EH (cell line): ENCODE measurements at places on chromosomes 11 and 22.
A peak's percentile ranks its signal among the peaks of the same experiment; 100 is the strongest.

GRCh38 chr22:33756508-33756949 lies 163.7 kb downstream of the LARGE1 start:
- DNase-seq: no peak

DNA sequence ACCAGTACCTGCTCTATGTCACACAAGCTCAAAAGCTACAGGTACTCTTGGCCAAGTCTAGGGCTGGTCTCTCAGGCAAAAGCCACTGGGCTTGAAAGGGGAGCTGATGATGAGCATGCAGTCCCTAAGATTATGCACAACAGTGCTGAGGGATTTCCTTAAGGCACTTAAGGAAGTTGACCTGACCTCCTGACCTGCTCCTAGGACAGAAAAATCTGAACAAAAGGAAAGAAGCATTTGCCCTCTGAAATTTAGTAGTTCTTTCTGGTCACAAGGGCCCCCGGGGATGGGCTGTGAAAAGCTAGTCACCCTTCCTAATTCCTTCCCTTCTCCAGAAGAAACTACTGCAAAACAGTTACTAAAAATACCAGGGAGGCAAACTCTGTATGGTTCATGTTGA lies 83.6 kb upstream of the PHOX2A start:
- no peak for DNase-seq

- no peak for DNase-seq
These were observed 564.5 kb downstream of the DLG2 start for GRCh38 chr11:85062659-85063058.

- peak; percentile 13 for DNase-seq
These were observed 24.1 kb downstream of the FDX1 start for GRCh38 chr11:110453684-110454354.

DNA sequence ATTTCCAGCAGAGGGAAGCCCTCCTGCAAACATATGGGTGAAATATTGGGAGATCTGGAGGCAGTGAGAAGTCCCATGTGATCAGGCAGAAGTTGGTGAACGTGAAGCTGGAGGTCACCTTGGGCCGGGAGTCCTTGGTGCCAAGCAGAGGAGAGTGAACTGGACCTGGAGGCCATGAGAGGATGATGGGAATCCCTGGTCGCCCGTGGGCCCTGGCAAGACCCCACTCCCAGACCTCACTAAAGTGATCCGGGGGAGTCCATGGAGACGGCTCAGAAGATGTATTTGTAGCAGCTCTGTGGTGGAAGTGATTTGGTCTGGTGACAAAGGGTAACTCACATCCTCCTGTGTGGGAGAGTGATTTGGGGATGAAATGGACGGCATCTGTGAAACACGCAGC lies 71.0 kb downstream of the ARHGAP8 start:
- no peak for DNase-seq

GRCh38 chr11:96412761-96413381 lies 23.1 kb downstream of the JRKL start:
- DNase-seq: no peak

DNA sequence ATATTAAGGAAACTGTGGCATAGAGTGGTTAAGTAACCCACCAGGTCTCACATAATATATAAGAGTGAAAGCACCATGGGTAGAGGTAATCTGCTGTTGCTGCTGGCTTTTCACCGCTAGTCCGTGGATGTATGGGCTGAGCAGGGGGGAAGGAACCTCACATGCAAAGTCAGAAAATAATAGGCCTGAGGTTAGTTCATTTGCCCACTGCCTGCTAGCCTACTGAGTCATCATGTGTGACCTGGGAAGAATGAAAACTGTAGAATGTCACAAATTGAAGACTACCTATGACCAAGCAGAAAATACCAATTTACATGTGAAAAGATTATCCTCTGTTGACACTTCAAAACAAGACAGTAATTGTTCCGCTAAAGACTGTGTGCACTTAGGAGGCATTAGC lies 560.1 kb upstream of the FAT3 start:
- no peak for DNase-seq

GRCh38 chr22:33188326-33188725 lies 130.1 kb upstream of the SYN3 start:
- no peak for DNase-seq

GRCh38 chr22:22009661-22010060 lies 27.1 kb upstream of the TOP3B start:
- no peak for DNase-seq

DNA sequence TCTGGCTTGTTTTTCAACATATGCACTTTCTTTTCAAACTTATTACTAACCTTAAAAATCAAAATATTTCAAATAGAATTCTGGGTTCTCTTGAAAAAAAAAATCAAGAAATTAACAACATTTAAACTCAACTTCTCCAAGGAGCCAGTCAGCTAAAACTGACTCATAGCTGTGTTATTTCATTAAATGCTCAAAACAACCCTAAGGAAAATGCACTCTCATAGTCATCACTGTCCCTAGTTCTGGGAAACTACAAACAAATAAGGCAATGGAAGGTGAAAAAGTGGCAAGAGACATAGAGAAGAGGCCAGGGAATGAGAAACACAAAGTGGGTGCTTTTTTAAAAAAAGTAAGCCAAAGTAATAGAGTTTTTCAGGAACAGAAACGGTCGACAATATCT lies 4.1 kb upstream of the ARHGAP20 start:
- peak; percentile 65 for DNase-seq

DNA sequence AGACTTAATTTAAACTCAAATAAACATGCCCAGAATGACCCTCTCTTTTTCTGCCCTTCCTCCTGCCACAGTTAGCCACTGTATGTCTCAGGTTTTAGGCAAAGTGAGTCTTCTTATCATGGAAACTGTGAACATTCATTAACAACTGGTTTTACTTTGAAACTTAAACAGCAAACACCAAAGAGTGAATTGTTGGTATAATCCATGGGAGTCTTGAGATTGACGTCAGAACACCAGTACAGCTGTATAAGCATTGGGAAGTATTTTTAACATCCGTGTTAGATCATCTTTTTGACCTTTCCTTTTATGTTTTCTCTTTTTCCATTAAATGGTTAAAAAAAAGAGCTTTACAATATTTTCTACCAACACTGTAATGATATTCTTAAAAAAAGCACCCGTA lies 38.9 kb downstream of the ARHGEF12 start:
- DNase-seq: no peak

DNA sequence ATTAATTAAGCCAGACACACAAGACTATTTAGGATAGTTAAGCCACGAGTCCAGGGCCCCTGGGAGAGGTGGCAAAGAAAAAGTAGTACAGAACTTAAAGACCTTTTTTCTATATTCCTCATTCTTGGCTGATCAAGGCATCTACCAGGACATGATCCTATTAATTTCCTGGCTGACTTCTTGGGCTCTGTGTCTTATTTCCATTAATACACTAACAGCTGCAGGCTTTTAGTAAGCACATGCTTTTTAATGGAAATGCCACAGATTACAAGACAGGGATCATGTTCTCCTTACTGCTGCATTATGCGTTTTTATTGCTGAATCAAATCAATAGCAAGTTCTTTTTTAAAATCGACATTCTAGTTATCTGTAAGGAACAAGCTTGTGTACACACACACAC lies 35.2 kb downstream of the BTG4 start:
- DNase-seq: no peak

GRCh38 chr22:22547692-22548300 lies 11.3 kb downstream of the PRAME start:
- DNase-seq: no peak

DNA sequence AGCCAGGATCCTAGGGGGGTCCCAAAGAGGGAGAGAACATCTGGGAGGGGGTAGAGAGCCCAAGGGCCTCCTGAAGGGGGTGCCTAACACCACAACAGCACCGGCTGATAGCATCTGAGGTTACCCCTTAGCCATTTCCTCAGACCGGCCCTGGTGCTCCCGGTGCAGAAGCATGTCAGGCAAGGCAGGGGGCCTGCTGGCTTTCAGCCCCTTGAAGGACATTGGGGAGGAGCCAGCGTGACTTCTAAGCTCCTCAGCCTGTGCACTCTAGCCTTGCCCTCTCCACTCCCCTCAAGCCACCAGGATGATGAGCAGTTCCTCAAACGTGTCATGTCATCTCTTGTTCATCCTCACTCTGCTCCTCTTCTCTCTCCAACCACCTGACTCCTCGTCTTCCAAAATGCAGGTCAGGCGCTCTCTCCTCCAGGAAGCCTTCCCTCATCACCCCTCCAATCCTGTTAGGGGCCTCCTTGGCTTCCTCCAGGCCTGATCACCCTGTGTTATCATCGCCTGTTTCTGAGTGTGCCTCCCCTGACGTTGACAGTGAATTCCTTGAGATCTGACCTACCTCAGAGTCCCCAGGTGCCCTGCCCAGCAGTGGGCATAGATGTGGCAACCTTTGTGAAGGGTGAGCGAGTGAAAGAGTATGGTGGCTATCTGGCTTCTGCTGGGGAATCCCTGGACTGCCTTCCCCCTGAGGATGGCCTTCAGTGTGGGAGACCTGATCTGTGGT lies 6.1 kb downstream of the P2RY2 start:
- no peak for DNase-seq

GRCh38 chr11:35531246-35531645 lies 5.8 kb upstream of the PAMR1 start:
- peak; percentile 59 for DNase-seq

GRCh38 chr11:8265681-8266241 lies 2.1 kb upstream of the LMO1 start:
- DNase-seq: no peak

DNA sequence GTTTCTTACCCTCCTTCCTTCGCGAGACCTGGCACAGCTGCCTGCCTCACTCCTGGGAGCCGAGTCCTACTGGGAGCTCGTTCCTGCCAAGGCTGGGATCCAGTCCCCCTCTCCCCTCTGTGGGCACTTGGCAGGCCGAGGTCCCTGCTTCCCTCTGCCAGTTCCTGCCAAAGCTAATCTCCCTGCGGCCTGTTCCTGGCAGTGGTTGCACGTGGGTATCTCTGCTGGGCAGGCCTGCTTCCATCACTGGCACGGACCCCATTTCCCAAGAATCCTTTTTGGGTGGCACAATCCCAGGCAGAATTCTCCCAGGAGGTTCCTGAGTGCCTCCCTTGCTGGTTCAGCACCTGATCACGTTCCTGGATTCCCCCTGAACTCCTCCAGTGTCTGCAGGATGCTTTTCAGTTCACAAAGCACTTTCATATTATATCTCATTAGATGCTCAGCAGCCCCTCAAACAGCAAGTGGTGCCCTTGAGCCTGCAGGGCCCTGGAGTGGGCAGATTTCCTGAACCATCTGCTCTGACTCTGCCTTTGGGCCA lies 96.5 kb downstream of the RRM1 start:
- DNase-seq: no peak

- DNase-seq: peak; percentile 59
These were observed 16.3 kb upstream of the C11orf87 start for GRCh38 chr11:109405671-109406070.

DNA sequence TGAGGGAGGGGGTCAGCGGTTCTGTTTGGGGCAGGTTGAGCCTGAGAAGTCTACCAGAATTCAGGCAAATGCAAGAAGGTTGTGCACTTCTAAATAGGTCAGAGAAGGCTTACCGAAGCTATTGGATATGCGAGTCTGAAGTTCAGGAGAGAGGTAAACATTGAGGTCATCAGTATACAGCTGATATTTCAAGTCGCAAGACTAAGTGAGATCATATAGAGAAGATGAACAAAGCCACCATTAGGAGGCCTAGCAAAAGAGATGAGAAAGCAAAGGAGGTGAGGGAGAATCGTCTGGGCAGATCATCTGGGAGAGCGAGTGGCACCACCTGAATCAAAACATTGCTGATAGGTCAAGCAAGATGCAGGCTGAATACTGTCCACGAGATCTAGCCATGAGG lies 430.6 kb downstream of the BUD13 start:
- DNase-seq: no peak

- DNase-seq: peak; percentile 32
These were observed 52.2 kb downstream of the C22orf42 start for GRCh38 chr22:32106930-32107329.

DNA sequence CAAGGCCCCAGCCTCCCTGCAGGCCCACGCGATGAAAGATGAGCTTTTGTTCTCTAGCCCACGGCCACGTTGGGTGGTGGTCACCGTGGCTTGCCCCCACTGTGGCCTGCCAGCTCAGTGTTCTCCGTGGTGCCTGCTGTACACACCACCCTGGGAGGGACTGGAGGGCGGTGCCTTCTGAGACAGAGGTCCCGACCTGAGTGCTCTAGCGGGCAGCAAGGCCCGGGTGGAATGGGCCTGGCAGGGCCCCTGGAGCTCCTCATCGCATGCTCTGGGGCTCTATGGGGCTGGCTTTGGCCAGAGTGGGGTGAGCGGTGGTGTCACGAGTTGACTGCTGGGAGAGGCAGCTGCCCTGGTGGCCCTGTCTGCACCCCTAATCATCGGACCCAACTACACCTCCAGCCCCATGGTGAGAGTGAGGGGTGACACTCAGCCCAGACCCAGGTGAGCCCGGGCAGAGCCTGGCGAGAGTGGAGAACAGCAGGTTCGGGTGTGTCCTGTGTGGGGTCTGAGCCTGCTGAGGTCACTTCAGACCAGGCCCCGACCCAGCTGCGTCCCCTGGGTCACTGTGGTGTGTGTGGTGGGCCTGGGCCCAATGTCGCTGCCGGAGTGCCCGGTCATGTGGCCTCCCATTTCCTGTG lies 541.9 kb downstream of the TBC1D22A start:
- DNase-seq: no peak

DNA sequence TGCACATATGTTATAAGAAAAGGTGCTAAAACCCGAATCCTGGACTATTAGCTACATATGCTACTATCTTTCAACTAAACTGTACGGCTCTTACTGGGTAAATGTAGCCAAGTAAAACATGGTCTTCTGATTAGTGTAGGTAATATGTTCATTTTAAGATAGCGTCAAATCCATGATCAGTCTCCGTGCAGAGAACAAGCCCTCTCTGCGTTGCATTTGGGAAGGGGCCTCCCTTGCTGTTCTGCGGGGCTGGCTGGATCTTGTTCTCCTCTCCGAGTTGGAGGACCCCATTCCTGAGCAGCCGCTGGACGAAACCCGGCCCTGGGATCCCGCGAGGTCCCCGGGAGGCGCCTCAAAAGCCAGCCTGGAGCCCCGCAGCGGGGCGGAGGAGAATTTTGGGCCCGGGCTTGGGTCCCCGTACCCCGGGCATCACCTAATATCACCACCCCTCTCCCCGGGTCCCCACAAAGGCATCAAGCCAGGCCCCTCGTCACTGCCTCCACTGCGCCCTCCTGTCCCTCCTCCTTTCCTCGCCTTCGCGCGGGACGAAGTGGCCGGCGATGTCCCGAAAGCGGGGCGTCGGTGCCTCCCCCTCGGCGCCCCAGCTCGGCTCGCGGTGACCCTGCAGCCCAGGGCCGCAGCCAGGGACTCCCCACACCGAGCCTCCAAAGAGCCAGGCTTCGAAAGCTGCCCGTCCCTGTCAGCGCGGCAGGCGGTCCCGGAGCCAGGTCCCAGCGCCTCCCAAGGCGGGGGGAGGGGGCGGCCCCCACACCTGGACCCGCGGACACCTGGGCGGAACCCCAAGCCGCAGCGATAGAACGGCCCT lies 54.5 kb upstream of the FBXO3 start:
- no peak for DNase-seq
